Endodermal cell (in vitro differentiated cells): ENCODE measurements at places on chromosomes 5 and 9. TPM values are rescaled to one million over a fixed set of nuclear protein-coding genes. Genes with fewer than 3 reads are reported as not detected.

DNA sequence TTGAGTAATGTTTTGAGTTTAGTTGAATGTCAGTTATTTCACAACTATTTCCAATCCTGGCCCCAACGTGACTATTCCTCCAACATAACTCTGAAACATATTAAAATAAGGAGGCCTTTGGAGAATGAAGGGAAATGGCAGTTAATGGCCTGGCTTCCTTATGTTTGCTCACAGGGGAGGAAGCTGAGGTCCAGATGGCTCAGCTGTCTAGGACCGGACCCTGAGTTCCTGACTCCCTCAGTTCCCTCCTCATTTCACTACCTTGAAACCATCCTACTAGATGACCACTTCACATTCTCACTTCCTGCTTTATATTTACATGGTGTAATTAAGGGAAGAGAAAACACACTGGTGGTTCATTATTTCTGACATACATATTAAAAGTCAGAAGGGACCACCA lies 6.6 kb downstream of the OTULINL start:
- no peak for DNase-seq
- no peak overlapping the region for H3K4me3 ChIP-seq
- H3K27me3 ChIP-seq = peaks cover 9% of the 10 kb centered on the region

DNA sequence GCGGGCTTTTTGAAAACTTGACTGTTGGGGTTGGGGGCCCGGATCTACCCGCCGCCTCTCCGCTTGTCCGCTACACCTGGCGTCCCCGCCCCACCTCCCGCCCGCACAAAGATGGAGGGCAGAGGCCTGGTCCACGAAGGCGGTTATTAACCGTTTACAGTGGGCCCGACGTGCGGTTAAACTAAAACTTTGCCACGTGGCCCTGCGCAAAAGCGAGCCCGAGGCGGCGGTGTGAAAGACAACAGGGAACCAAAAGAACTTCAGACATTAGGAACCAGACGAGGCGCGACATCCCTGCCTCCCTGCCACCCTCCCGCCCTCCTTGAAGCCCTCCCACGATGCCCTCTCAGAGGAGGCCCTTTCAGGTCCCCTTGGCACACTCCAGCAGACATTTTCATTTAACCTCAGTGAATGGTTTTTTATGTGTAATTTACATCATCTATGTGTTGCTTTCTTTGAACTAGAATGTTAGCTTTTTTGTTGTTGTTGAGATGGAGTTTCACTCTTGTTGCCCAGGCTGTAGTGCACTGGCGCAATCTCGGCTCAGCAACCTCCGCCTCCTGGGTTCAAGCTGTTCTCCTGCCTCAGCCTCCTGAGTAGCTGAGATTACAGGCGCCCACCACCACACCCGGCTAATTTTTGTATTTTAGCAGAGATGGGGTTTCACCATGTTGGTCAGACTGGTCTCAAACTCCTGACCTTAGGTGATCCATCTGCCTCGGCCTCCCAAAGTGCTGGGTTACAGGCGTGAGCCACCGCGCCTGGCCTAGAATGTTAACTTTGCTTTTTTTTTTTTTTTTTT lies 999 bp upstream of the HNRNPA0 start:
- DNase-seq = no peak
- no peaks in the 10 kb centered on the region for H3K4me1 ChIP-seq
- H3K27ac ChIP-seq = peak overlapping the region; percentile 100

DNA sequence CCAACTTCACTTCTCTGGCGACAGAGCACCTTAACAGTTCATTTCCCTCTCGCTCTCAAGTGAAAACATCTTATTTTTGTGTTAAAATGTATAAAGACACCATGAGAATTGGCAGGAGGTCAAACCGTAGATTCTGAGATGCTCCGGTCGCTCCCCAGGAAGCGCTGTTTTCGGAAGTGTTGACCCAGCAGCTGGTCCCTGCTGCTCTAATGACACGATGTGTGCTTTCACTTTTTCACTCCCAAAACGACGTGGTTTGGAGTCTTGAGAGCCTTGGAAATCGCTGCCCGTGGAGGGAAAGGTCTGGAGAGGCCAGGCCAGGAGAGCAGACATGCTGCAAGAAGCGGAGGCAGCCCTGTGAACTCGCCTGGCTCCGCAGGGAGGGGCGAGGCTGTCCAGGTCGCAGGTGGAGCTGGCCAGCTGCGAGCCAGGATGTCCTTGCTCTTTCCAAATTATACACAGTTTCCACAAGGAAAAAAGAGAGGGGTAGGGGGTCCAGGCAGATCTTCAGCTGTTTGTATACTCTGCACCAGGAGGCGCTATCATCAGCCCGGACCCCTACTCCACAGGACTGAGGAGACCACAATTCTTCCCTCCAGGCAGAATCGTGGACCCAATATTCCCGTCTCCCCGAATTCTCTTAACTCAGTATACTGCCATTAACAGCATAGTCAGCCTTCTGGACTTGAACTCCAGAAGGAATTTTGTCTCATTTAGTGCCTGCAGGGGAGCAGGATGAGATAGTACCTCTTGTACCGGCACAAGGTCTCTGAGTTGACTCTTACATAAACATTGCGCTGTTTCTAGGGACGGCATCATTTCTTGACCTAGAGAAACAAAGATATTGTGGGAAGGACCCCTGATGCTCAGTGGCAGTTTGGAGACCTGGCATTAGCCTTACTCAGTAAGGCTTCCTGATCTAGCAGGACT lies 248.6 kb upstream of the ANKRD55 start:
- no peak overlapping the region for H3K27ac ChIP-seq
- peaks cover 5% of the 10 kb centered on the region for H3K4me1 ChIP-seq
- no peaks in the 10 kb centered on the region for H3K27me3 ChIP-seq
- no peaks in the 10 kb centered on the region for H3K36me3 ChIP-seq

GRCh38 chr5:149481485-149481884 lies 69.8 kb downstream of the CSNK1A1 start:
- no peak overlapping the region for H3K4me3 ChIP-seq
- no peaks in the 10 kb centered on the region for H3K36me3 ChIP-seq
- no peaks in the 10 kb centered on the region for H3K27me3 ChIP-seq
- no peaks in the 10 kb centered on the region for H3K4me1 ChIP-seq
- no peak for DNase-seq

GRCh38 chr9:136551401-136552116 lies 5.7 kb upstream of the NOTCH1 start:
- peak; percentile 86 for DNase-seq
- no peaks in the 10 kb centered on the region for H3K36me3 ChIP-seq
- no peak overlapping the region for H3K4me3 ChIP-seq
- H3K27me3 ChIP-seq = peaks cover 30% of the 10 kb centered on the region
- H3K27ac ChIP-seq = no peak overlapping the region
- H3K4me1 ChIP-seq = peaks cover 5% of the 10 kb centered on the region

GRCh38 chr9:76297721-76298239 lies 96.4 kb downstream of the RFK start:
- H3K36me3 ChIP-seq = no peaks in the 10 kb centered on the region
- peaks cover 20% of the 10 kb centered on the region for H3K27me3 ChIP-seq
- DNase-seq = no peak

DNA sequence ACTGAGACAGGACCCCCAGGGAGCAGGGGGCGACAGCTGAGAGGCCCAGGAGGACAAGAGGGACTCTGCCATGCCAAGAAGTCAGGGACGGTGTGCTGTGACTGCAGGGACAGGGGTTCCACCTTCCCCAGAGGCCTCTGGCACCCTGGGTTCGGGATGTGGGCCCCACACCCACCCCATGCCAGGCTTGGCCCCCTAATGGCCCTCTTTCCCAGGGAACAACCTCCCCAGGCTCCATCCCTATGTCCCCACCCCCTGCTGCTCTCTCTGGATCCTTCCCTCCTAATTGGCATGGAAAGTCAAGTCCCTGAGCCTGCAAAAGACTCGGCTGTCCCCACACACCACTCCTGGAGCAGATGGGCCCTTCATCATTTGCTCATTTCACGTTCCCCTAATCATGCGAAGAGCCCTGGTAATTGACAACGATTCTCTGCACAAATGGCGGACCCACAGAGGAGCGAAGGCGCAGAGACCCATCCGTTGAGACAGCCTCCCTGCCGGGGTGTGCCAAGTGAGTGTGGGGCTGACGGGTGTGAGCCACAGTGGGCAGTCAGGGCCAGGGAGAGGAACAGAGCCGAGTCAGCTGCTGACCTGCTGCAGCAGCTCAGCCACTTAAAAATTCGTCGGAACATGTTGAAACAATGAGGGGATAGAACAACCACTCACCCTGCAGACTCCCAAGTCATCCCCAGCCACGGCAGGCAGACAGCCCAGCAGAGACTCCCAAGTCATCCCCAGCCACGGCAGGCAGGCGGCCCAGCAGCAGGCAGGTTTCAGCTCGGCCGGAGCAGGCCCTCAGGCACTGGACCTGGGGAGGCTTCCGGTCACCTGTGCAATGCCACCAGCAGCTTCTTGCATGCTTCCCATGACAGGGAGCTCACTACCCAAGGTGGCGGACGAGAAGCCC lies 109.0 kb downstream of the VAV2 start:
- H3K4me1 ChIP-seq = no peaks in the 10 kb centered on the region
- H3K36me3 ChIP-seq = no peaks in the 10 kb centered on the region
- peak overlapping the region; percentile 80 for H3K27ac ChIP-seq
- no peaks in the 10 kb centered on the region for H3K27me3 ChIP-seq

SLC46A2 gene
- not detected in 2 replicates for total RNA-seq
